Brain (organoid and tissue), 16 donors: ENCODE measurements at places on chromosomes 7 and 10. TPM values are rescaled to one million over a fixed set of nuclear protein-coding genes. Genes with fewer than 3 reads are reported as not detected.

The BBS9 gene
- 15.8 TPM for polyA plus RNA-seq

The OR9A2 gene
- not detected for polyA plus RNA-seq

The NUTM2B gene
- polyA plus RNA-seq, result 1.4 TPM

The STAG3 gene
- polyA plus RNA-seq, result 8.9 TPM

The ERVW-1 gene
- polyA plus RNA-seq, result not detected

The CARD11 gene
- polyA plus RNA-seq, result 7.4 TPM

The AASS gene
- polyA plus RNA-seq, result 1.4 TPM

The MKRN1 gene
- polyA plus RNA-seq, result 189 TPM

The PVRIG gene
- 0.22 TPM for polyA plus RNA-seq

The HACD1 gene
- 4.9 TPM for polyA plus RNA-seq

The COA1 gene
- 26.8 TPM for polyA plus RNA-seq

The ADIRF gene
- 84.5 TPM for polyA plus RNA-seq

The CHAT gene
- not detected for polyA plus RNA-seq

The VAX1 gene
- polyA plus RNA-seq, result 0.48 TPM

The EN2 gene
- 0.19 TPM for polyA plus RNA-seq

The COL13A1 gene
- polyA plus RNA-seq, result 0.46 TPM

The PLEKHS1 gene
- polyA plus RNA-seq, result not detected

The GSTK1 gene
- polyA plus RNA-seq, result 82.8 TPM

The PNLIPRP3 gene
- polyA plus RNA-seq, result not detected

The ZNF786 gene
- 4.0 TPM for polyA plus RNA-seq

The TAS2R41 gene
- polyA plus RNA-seq, result not detected

The ELOVL3 gene
- polyA plus RNA-seq, result 0.80 TPM

The INHBA gene
- polyA plus RNA-seq, result 0.17 TPM

The PDE6C gene
- polyA plus RNA-seq, result not detected

The TMEM229A gene
- polyA plus RNA-seq, result 1.9 TPM

The PIP gene
- polyA plus RNA-seq, result not detected

The SUGCT gene
- 1.1 TPM for polyA plus RNA-seq

The PTPRZ1 gene
- polyA plus RNA-seq, result 26.3 TPM

The MET gene
- polyA plus RNA-seq, result 27.7 TPM
